ENCODE measurements at places on chromosomes 2 and 18.

DNA sequence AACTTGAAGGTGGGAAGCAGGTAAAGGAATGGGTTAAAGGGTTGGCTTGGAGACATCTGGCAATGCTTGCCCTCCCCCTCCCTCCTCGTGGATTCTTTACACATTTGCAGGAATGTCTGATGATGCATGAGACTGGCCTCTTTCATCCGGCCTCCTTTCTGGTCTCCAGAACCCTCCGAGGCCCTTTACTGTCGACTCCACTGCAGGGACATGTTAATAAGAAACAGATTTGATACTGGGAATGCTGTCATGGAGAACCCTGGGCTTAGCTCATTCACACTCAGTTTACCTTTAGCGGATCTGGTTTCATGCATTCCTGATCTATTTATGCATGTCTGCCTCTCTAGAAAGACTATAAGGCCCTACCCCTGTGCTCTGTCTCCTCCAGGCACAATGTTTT, 238.7 kb downstream of the TGIF1 start:
- DNase-seq = no peak

DNA sequence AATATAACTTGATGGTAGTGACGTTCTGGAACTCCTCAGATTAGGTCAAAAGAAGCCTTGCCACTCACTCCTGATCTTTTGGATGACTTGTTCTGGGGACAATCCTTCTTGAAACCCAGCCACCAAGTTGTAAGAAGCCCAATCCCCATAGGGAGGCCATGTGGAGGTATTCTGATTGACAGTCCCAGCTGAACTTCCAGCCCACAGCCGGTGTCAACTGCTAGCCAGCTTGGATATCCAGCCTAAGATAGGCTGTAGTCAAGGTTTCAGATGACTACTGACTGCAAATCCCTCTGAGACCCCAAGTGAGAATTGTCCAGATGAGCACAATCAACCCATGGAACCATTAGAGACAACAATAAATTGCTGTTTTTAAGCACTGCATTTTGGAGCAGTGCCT, 31.4 kb downstream of the EIF2AK2 start:
- no peak for DNase-seq

- DNase-seq = no peak
Measured at GRCh38 chr2:39486071-39486470, 49.0 kb upstream of the MAP4K3 start.

GRCh38 chr2:28333606-28334526, 58.8 kb upstream of the FOSL2 start:
- no peak for DNase-seq

- DNase-seq = no peak
Measured at GRCh38 chr2:68889500-68889899, 18.3 kb upstream of the BMP10 start.

DNA sequence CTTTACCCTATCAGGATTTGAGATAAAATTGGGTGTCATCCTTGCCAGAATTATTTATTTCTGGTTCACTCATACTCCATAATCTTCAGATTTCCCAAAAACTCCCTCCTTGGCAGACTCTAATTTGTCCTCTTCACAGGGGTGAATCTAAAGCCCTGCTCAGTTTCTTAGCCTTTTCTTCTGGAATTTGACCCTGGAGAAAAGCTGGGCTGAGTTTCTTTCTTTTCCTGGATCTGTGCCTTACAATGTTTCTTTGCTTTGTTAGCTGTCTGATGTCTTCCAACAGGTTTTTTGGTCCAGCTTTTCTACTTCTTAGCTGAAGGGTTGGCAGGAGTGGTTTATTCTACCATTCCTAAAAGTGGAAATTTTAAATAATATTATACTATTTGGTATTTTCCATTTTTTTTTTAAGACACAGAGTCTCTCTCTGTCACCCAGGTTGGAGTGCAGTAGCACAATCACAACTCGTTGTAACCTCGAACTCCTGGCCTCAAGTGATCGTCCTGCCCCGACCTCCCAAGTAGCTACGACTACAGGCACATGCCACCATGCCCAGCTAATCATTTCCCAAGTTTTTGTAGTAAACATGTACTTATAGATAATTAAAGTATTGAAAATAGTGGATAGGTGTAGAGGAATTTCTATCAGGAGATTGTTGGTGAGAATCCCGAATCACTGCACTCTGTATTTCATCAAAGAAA, 138.4 kb upstream of the TWIST2 start:
- no peak for DNase-seq

GRCh38 chr2:145725876-145726275, 1206.0 kb upstream of the ZEB2 start:
- DNase-seq = no peak

DNA sequence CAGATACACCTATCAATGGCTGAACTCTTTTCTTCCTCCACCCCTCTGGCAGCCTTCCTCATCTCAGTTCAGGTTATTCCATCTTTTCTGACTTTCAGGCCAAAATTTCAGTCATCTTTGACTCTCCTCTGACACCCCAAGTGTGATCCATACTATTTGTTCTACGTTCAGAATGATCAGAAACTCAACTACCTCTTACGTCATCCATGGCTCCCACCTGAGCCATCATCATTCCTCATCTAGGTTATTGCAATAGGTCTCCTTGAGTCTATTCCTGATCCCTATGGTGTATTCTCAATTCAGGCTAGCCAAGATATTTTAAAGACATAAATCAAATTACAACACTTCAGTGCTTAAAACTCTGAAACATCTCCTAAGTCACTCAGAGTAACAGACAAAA, 589.7 kb downstream of the ERBB4 start:
- no peak for DNase-seq

DNA sequence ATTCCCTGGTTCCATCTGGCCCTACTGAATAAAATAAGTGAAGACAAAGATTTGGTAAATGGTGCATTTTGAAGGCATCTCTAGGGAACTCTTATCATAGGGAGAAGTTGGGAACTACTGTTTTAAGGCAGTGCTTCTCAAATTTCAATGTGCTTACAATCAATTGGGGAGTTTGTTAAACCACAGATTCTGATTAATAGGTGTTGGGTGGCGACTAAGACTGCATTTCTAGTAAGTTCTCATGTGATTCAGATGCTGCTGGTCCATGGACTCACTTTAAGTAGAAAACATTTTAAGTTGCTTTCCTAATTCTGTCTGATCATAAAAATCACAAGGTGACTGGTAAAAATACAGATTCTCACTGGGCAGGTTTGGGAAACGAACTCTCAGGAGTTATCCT, 14.6 kb downstream of the FARSB start:
- no peak for DNase-seq

DNA sequence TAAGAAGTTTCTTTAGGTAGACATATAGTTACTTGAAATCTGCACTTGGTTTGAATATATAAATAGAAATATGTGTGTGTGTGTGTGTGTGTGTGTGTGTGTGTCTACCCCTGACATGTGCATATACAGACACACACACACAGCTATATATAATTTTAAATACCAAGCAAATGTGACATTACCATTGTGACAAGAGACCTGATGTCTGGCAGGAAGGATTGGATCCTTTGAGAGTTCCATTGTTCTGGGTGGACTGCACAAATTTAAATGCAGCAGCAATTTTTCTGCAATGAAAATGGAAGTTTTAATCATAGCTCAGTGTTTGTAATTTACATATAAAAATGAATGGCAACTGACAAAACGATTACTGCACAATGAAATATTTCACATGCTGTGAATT, 87.8 kb upstream of the CCDC195 start:
- DNase-seq = no peak

GRCh38 chr18:45569566-45570275, 45.6 kb upstream of the SLC14A2 start:
- DNase-seq = no peak

DNA sequence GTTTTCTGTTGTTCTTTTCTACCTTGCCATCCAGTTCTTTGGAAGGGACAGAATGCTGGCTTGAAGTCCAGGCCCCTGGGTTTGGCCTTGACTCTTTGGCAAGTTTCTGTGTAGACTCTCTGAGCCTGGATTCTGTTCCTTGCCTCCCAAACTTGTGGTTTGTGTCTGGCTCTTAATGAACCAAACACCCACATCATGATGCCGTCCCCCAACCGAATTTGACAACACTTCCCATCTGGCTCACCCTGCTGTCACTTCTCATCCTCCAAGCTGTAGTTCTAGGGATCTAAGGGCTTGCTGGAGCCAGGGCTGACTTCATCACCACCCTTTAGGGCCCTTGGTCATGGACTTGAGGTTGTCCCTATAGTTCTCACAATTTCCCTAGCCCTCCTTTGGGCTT, 68.9 kb upstream of the CELF4 start:
- peak; percentile 23 for DNase-seq

Measured in NCI-H1694 (cell line).